Fibroblast of lung (primary cell): ENCODE measurements at places on chromosomes 3 and 15. TPM values are rescaled to one million over a fixed set of nuclear protein-coding genes. Genes with fewer than 3 reads are reported as not detected.

The ST3GAL6 gene
- polyA plus RNA-seq: 1.7 TPM in 2 replicates

The RBM15B gene
- polyA plus RNA-seq: 14.7 and 19.9 TPM in 2 replicates

The VPS18 gene
- 15.5 and 21.3 TPM in 2 replicates for polyA plus RNA-seq

The ZPLD1 gene
- 0.02 TPM in 1 of 2 replicates, not detected in the other for polyA plus RNA-seq

The GABRR3 gene
- not detected in 2 replicates for polyA plus RNA-seq

The GLDN gene
- 1.8 and 1.9 TPM in 2 replicates for polyA plus RNA-seq

The STARD5 gene
- polyA plus RNA-seq: 20.1 and 21.4 TPM in 2 replicates

The VGLL3 gene
- polyA plus RNA-seq: 41.8 and 222 TPM in 2 replicates

The ARPP21 gene
- polyA plus RNA-seq: not detected in 2 replicates

The HTR3E gene
- polyA plus RNA-seq: not detected in 2 replicates

The CHRNA3 gene
- not detected in 2 replicates for polyA plus RNA-seq

The CHRD gene
- 0.46 and 1.3 TPM in 2 replicates for polyA plus RNA-seq

The HRG gene
- not detected in 2 replicates for polyA plus RNA-seq

The RPUSD3 gene
- polyA plus RNA-seq: 17.3 and 29.9 TPM in 2 replicates

The CP gene
- 0.03 TPM in 1 of 2 replicates, not detected in the other for polyA plus RNA-seq

The SUCLG2 gene
- 56.8 and 65.0 TPM in 2 replicates for polyA plus RNA-seq

The TRIM42 gene
- not detected in 2 replicates for polyA plus RNA-seq

The SRGAP3 gene
- 0.92 and 1.4 TPM in 2 replicates for polyA plus RNA-seq

The REC114 gene
- not detected in 2 replicates for polyA plus RNA-seq

The CHAC1 gene
- polyA plus RNA-seq: 7.5 and 14.8 TPM in 2 replicates

The CILP gene
- polyA plus RNA-seq: 0.06 and 0.17 TPM in 2 replicates

The LRRC49 gene
- 10.0 and 16.2 TPM in 2 replicates for polyA plus RNA-seq

The C2CD4A gene
- polyA plus RNA-seq: not detected in 2 replicates

The TMEM40 gene
- 0.33 TPM in 1 of 2 replicates, not detected in the other for polyA plus RNA-seq

The ITIH1 gene
- polyA plus RNA-seq: not detected in 2 replicates

The MSL2 gene
- 16.6 and 19.7 TPM in 2 replicates for polyA plus RNA-seq

The SCAANT1 gene
- not detected in 2 replicates for polyA plus RNA-seq

The ELL3 gene
- polyA plus RNA-seq: 0.86 and 1.5 TPM in 2 replicates

The RNF123 gene
- 16.5 and 21.8 TPM in 2 replicates for polyA plus RNA-seq

The GNB4 gene
- 56.9 and 83.1 TPM in 2 replicates for polyA plus RNA-seq

The LRRC31 gene
- not detected in 2 replicates for polyA plus RNA-seq
